ENCODE measurements at places on chromosomes 5 and 9.
A peak's percentile ranks its signal among the peaks of the same experiment; 100 is the strongest.

DNA sequence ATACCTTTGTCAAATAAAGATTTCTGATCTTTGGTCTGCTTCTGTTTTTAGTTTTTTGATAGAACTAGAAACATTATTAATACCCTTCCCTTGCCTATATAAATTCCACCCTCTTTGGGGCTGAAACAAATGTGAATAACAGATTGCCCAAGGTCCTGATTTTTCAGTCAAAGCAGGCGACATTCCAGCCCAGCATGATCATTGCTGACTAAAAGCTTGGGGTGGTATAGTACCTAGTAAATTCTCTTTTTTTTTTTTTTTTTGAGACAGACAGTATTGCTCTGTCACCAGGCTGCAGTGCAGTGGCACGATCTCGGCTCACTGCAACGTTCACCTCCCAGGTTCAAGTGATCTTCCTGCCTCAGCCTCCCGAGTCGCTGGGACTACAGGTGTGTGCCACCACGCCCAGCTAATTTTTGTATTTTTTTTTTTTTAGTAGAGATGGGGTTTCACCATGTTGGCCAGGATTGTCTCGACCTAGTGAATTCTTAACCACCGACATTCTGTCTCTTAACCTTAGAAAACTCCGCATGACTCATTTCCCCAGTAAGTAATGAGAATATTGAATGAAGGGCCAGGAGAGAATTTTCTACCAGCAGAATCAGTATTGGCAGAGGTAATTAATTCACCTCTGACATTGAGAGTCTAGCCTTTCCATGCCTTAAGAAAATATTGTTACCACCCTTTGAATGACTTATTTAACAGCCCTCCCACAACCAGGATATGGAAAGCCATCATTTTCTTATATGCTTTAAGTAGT, 226.4 kb downstream of the GNA14 start:
- DNase-seq: no peak

DNA sequence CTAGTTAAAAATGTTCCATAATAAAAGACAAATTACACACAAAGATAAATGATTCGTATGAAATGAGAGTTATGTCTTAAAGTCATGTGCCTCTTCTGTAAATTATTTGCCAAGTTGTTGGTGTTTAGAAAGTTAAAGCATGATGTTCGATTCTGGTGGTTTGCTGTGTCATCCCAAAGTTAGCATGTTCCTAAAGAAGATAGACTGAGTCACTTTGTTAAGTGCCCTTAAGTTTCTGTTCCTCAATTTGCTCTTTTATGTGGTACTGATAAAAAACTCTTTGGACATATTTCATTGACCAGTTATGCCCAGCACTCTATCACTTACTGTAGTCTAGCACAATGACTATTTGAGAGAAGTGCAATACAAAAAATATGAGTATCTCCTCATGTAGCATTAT, 366.9 kb upstream of the ZNF608 start:
- DNase-seq: no peak

GRCh38 chr5:51657340-51658240, 274.3 kb downstream of the ISL1 start:
- no peak for DNase-seq

DNA sequence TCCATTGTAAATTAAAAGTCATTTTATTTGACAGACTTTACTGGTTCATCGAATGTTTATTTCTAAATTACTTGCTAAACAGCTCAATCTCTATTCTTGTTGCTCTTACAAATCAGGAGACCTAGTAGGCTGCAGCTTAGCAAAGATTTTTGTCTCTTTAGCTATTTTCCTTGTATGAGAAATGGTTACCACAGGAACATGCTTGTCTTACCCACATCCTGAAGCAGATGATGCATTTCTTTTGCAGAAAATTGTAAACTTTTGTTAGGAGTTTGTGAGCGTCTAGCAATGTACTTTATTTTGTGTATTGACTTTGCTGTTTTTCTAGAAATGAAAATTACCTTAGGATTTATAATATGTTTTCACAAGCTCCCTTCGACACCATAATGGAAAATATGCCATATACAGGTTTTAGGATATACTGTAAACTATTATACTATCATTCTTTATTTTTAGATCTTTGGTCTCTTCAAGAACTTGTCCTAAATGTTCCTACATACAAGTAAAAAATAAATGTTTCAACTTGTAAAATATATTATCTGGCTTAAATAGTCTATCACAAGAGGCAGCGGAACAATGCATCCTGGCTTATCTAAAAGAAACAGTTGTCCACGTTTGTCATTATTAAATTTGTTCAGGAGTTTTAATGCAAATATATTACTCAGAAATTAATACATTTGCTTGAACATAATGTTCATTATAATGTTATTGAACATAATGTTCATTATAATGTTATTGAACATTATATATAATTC, 54.1 kb downstream of the SPEF2 start:
- no peak for DNase-seq

DNA sequence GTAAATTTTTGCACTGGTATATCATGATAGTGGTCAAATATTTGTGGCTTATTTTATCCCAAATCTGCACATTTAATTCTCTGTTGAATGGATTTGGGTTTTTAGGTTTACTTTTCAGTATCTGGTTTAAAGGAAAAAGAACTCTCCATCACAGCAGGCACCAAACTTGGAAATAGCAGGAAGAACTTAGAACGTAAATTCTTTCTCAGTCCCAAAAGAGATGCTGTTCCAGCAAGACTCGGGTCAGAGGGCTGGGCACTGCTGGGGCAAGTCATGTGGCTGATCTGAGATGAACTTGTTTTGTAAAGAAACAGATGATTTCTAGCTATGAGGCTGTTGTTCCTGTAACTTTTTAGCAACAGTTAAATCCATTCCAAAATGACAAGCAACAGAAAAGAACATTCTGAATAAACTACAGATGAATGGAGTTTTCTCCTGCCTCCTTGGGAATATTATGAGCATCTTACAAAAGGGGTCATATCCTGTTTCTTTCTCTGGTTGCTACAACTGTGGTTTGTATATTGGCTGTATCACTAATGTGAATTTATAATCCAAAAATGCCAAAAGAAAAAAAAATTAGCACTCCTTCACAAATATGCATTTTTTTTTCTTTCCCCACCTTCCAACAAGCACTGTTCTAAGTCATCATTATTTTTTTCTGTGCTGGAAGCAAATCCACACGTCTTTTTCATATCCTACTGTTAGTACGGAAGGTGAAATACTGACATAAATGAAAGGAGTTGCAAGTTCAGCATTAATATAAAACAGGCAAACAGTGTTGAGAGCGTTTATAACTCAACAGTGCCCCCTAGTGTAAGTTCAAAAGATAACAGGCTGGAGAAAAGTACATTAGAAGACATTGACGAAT, 31.1 kb downstream of the OR2K2 start:
- DNase-seq: peak; percentile 61

All from femur (tissue), 1 donor.